CD4-positive, alpha-beta T cell treated with Interleukin-12 subunit alpha and Interleukin-12 subunit beta, for 1 hour (primary cell): ENCODE measurements at places on chromosomes 3 and 15.
A peak's percentile ranks its signal among the peaks of the same experiment; 100 is the strongest.

- no peak for DNase-seq
Measured at GRCh38 chr3:37514055-37514665, 339.8 kb upstream of the LRRFIP2 start.

GRCh38 chr3:94092086-94092485, 29.2 kb downstream of the NSUN3 start:
- no peak for DNase-seq

GRCh38 chr3:188571531-188572095, 417.7 kb downstream of the LPP start:
- no peak for DNase-seq

GRCh38 chr3:134721214-134721613, 70.4 kb upstream of the KY start:
- no peak for DNase-seq

- DNase-seq = no peak
Measured at GRCh38 chr3:117793622-117794265, 1084.2 kb downstream of the TUSC7 start.

DNA sequence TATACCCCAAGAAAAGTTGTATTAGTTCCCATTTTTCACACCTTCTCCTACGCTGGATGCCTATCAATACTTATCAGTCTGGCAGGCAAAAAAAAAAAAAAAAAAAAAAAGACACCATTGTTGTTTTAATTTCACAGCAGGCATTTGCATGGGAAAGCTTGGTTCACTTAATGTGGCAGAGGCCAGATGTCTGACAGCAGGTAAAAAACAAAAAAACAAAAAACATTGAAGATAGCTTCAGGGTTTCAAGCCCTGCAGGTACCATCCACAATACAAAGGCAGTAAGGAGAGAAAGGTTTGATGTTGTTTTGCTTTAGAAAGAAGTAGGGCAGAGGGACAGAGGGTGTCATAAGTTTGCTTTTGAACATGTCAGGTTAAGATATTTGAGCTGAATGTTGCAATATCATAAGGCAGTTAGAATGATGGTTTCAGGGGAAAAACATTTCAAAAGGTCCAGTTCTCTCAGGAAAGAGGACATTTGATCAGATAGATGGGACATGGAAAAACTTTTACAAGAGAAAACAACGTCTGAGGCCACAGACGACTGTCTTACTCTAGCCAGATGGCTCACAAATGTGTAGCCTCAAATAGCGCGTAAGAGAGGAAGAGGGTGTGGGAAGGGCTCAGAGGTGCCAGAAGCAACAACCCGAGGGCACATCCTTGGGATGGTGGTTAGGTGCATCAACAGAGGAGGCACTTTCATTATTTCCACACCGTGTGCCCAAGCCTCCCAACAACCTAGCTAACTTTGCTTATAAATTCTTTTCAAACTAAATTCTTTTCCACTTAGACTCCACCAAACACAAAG, 25.7 kb downstream of the PCOLCE2 start:
- DNase-seq = no peak

GRCh38 chr3:120908030-120908794, at the start of gene STXBP5L:
STXBP5L (plus strand) TSS chr3:120908205; CDS start chr3:120909579, 1,374 bp downstream.
- no peak for DNase-seq

DNA sequence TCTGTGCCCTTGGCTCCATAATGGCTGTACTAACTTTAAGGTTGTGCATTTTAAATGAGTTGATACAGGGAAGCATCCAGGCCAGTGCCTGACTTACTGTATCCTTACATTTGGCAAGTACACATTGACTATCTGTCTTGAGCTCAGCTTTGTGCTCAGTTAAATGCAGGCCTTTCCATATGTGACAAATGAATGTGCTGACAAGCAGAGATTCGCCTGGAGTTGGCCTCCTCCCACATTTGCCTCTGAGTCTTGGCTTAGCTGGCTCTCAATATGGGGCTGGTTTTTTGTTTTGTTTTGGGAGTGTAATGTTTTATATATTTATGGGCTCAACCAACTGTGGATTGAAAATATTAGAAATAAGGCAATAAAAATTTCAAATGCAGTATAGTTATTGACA, 29.7 kb downstream of the TRIM71 start:
- DNase-seq = no peak

DNA sequence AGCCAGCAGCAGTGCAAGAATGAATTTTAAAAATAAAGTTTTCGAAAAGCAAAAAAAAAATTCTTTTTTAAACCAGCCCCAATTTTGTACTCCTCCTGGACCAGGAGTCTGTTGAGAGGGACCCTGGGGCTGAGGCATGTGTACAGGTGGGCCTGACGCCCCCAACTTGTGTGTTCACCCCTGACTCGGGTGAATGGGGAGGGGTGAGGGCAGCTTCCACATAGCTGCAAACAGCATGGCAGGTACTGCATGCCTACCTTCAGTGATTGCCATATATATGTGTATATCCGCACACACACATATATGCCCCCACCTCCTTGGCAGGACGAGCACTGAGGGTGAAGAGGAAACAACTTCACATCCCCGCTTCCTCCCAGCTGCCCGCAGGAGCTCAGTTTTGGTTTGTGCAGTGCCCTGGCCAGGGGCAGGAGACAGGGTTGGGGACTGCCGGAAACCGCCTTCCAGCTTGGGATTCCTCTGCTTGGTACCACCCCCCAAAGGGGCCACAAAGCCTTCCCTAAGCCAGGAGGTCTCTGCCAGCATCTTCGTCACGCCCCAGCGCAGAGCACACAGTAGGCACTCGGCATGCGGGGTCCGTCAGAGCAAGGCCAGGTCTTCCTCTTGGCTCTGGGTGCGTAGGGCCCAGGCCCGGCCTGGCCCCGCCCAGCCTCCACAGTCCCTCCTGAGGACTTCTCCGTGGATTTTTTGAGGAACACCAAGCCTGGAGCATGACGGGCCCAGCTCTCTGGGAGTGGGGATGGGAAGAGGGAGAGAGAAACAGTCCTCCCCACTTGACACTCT, 61.8 kb upstream of the RPL32 start:
- DNase-seq = no peak

GRCh38 chr3:31240874-31241273, 291.9 kb upstream of the STT3B start:
- DNase-seq = no peak

DNA sequence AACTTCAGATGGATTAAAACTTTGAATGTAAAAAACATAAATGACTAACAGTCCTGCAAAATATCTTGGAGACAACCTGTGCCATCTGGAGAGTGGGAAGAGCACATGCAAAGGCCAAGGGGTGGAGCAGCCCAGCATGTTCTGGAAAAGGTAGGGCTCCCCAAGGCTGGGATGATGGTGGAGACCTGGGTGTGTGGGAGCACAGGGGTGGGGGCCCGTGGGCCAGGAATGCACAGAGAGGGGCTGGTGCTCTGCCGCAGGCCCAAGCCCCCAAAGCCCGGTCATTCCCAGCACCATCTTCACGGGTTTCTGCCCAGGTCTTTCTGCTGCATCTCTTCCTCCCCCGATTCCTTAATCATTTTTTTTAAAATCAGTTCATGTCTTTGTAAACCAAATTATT, 9.7 kb upstream of the GATA2 start:
- DNase-seq = no peak

- DNase-seq = no peak
Measured at GRCh38 chr3:81277853-81278252, 483.6 kb downstream of the GBE1 start.

GRCh38 chr3:156718622-156719306, 44.4 kb downstream of the TIPARP start:
- no peak for DNase-seq

DNA sequence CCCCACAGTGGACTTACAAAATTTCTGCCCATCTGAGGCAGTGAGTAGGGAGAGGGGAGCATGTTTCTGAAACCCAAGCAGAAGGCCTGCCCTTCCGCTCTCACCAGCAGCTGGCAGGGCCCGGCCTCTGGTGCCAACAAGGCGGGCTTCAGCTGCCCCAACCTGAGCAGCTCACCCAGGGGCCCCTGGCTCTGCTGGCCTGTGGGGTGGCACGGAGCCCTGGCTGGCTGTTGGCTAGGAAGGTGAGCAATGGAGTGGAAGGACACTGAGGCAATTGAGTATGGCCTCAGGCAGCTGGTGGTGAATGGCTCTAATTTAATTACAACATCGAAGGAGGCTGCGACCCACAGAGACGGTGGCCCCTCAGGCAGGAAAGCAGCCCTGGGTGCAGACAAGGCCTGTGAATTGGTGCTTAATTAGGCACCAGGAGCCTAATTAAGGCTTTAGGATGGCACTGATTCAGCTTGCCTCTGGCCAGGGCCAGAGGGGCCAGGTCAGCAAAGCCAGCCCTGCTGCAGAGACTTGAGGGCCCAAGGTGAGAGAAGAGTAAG, 60.9 kb downstream of the ST8SIA2 start:
- DNase-seq = no peak

DNA sequence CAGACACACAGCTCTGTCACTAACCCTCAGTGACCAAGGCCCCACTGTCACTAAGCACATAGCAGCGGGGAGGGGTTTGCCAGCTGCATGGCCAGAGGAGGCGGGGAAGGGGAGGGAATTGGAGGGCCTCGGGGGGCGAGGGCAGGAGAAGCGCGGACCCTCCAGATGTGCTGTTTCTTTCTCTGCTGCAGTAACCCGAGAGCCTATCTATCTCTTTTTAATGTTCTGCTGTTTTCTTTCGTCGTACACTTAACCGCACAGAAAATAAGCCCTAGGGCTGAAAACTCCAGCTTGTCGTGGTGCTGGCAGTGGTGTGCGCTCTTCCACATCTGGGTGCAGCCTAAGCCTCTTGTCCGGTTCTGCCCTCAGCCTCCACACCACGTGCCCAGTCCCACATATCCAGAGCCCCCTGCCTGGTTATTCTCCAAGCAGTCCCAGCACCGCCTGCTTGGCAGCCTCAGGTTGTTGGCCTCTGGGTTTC, 51.1 kb downstream of the BDH1 start:
- DNase-seq = no peak

DNA sequence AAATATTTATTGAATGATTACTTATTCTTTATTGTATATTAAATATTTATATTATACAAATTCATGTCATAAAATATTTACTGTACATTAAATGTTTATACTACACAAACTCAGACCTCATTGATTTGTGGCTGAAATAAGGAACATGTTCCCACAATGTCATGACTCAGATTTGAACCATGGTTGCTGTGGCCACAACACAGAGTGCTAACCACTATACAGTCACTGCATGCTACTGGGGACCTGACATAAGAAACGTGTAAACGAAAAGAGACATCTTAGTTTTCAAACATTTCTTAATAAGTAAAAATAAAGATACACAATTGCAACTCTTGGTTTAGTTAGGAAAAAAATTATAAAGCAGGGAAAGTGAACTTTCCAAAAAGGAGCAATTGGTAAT, 99.1 kb upstream of the AGTR1 start:
- DNase-seq = no peak

DNA sequence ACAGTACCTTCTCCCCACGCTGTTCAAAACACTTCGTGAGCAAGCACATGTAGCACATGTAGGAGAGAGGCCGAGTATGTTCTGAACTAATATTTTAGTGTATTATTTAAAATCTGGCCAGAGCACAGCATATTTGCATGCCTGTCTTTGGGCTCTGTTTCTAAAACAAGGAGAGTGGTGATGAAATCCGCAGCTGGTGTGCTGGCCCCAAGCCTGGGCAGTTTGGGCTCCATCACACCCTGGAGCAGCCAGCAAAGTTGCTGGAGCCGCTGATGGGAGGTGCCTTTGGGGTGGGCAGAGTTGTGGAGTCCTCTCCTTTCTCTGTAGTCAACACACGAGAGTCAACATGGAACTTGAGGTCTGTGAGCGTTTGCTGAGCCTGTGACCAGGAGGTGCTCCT, 116.6 kb downstream of the SLCO3A1 start:
- DNase-seq = no peak

DNA sequence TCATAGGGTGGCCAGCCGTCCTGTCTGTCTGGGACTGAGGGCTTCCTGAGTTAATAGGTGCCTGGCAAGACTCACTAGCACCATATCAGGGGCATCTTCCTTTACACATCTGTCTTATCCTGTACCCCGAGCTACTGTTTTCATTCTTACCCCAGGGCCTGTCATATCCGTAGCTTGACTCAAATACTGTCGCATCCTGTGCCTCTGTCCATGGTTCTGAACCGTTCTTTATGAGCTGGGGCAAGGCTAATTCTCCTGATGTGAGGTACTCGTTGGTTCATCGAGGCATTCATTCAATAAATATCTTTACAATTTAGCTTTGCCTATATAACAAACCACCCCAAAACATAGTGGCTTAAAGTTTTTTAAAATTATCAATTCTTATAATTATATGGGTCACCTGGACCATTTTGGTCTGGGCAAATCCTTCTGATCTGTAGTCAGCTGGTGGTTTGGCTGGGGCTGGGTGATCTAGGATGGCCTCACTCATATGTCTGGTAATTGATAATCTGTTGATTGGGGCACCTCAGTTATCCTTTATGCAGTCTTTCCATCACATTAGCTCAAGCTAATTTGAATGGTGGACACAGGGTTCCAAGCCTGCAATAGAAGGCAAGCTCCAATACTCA, 121.2 kb downstream of the TLE3 start:
- peak; percentile 40 for DNase-seq

DNA sequence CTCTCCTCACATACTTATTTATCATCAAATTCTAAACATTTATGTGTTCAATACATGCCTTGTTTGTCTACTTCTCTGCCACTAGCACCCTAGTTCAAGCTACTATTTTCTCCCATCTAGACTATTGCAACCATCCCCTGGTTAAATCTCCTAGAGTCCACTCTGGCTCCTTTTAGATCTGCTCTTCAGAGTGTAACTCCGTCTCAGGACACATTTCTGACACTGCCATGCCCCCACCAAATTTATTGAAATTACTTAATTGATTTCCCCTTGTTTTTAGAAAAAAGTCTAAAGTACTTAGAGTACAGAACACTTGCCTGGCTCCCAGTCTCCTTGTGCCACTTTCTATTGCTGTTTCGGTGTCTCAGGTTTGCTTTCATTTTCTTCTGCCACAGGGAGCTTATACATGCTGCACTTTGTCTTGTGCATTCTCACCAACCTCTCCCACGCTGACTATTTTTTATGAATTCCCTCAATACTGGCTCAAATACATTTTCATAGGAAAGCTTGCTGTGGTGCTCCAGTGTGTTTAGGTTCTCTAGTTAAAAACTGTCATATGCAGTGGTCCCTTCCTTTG, 792.3 kb downstream of the DIPK2A start:
- no peak for DNase-seq

DNA sequence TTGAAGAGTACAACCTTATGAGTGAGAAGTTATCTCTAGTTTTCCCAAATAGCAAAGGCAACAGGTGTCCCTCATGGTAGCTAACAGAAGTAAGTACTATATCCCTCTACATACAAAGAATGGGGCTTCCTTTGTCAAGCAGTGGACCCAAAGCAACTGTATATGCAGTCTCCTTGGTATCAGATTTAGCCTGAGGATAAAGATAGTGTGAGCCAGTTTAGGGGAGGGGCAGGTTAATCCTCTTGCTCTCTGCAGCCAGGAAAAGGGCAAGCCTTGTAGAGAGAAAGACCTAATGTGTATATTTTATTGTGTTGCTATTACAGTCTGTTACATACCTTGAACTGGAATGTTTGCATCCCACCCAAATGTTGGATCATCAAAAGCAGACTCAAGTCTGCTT, 117.9 kb upstream of the COL8A1 start:
- DNase-seq = no peak

DNA sequence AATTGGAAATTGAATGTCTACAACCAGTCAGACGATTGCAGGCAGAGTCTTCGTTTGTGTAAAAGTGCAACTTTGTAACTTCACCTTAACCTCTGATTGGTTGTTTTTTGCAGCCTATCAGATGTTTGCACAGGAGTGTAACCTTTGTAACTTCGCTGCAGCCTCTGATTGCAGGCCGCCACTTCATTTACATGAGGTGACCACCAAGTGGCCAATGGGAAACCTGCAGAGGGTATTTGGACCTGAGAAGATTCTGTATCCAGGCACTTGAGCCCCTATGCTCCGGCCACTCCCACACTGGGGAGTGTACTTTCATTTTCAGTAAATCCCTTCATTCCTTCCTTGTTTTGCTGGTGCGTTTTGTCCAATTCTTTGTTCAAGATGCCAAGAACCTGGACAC, 68.1 kb upstream of the PFN2 start:
- no peak for DNase-seq
